ENCODE measurements at places on chromosomes 2 and 18. TPM values are rescaled to one million over a fixed set of nuclear protein-coding genes. Genes with fewer than 3 reads are reported as not detected.

Gene UPP2
- total RNA-seq = not detected

Gene GRP
- not detected for total RNA-seq

Gene PARD6G
- total RNA-seq = 1.6 TPM

Gene SERPINB5
- not detected for total RNA-seq

Gene SOWAHC
- 4.8 TPM for total RNA-seq

Gene EFHD1
- total RNA-seq = not detected

Gene DSG1
- total RNA-seq = not detected

Gene DLX1
- not detected for total RNA-seq

Gene CDH19
- total RNA-seq = not detected

Gene ASXL3
- 0.14 TPM for total RNA-seq

Gene MLPH
- total RNA-seq = 0.27 TPM

Gene MC4R
- not detected for total RNA-seq

Gene NT5DC4
- total RNA-seq = not detected

Gene ZC3H6
- total RNA-seq = 3.7 TPM

Gene XDH
- under 0.01 TPM for total RNA-seq

Gene NMUR1
- total RNA-seq = not detected

Gene FAP
- total RNA-seq = 0.53 TPM

Gene MYO3B
- total RNA-seq = under 0.01 TPM

Gene CYS1
- not detected for total RNA-seq

Gene ANKRD62
- not detected for total RNA-seq

Gene APOB
- 1.3 TPM for total RNA-seq

Gene MC5R
- total RNA-seq = not detected

Gene HAAO
- not detected for total RNA-seq

Gene RHOB
- 522 TPM for total RNA-seq

Gene TTR
- total RNA-seq = not detected

Gene PKDCC
- 1.1 TPM for total RNA-seq

Gene RESP18
- total RNA-seq = not detected

Gene DNAH7
- 0.13 TPM for total RNA-seq

Gene ACADL
- not detected for total RNA-seq

Gene DPP4
- total RNA-seq = 16.2 TPM

Gene SLC16A14
- total RNA-seq = 0.13 TPM

Gene SIX3
- total RNA-seq = not detected

Gene SP5
- total RNA-seq = not detected

Gene EVA1A
- total RNA-seq = 53.2 TPM

Gene GYPC
- total RNA-seq = 2.7 TPM

Gene CTAGE1
- total RNA-seq = not detected

Gene TNFAIP6
- not detected for total RNA-seq

Gene RBBP8
- total RNA-seq = 26.2 TPM

Gene CAVIN2
- total RNA-seq = 163 TPM

Gene FHL2
- total RNA-seq = 110 TPM

Gene SLC8A1
- total RNA-seq = 7.0 TPM

Gene RAB6C
- not detected for total RNA-seq

Gene CRYBA2
- total RNA-seq = not detected

Gene STARD6
- total RNA-seq = not detected

Gene STPG4
- 0.13 TPM for total RNA-seq

Data from thoracic aorta endothelial cell (primary cell).